ENCODE measurements at places on chromosomes 4 and X.

DNA sequence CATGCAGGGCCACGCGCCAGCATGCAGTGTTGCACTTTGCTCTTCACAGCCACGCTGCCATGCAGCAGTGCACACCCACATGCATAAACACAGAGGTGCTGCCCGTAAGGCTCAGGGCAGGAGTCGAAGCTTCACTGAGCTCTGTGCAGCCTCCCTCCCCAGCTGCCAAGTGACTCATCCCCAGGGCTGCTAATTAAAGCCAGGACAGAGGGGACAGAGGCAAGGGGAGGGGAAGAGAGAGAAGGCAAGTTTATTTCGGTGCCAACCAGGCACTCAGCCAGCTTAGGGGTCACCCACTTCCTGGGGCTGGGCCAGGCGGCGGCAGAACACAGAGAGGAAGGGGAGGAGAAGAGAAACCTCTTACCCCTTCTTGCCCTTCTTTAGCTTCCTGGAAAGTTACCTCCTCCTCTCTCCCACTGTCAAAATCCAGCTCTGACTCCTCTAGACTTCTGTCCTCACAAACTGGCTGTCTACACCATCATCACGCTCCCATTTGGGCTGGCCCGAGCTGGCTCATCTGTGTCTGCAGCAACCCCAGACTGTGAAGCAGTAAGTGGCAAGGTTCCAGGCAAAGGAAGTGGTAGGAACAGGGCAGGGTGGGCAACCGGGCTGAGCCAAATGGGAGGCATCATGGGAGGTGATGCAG is 6.2 kb upstream of the IQSEC2 start:
- peak; percentile 57 for DNase-seq

DNA sequence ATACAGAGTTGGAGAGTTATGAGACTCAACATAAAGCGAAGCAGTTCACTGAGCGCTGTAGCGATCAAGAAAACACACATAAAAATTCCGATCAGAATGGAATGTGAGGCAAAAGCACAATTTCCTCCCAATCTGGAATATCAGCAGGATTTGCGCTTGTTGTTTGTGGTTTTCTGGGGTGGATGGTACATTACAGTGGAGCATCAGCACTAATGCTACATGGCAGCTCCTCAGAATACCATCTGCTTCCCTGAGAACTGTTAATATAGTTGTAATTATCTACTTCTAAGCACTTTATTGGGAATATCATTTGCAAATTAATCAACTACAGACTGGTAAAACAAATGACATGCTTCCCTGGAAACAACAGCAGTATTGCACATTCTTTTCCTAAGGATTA is 324.1 kb upstream of the PPARGC1A start:
- DNase-seq = no peak

GRCh38 chr4:37679301-37679700 is 6.9 kb downstream of the RELL1 start:
- no peak for DNase-seq

GRCh38 chr4:52483186-52483890 is 175.8 kb downstream of the USP46 start:
- no peak for DNase-seq

DNA sequence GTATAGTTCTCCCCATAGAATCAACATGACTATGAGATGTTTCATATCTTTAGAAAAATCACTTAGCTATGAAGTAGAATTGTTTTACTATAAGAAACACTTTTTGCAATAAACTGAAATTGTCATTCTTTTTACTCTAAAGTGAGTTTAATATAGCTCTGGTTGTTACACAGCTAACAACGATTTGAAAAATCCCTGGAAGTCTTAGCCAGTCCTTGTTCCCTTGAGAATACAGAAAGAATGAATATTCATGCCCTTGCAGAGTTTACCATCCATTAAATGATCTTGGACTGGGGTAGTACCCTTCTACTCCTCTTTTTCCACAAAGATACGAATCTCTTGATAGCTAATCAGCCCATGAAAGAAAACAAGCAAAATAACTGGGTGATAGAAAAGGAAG is 141.8 kb downstream of the JADE1 start:
- DNase-seq = no peak

GRCh38 chr4:145218251-145218650 is 37.9 kb upstream of the OTUD4 start:
- DNase-seq = no peak

DNA sequence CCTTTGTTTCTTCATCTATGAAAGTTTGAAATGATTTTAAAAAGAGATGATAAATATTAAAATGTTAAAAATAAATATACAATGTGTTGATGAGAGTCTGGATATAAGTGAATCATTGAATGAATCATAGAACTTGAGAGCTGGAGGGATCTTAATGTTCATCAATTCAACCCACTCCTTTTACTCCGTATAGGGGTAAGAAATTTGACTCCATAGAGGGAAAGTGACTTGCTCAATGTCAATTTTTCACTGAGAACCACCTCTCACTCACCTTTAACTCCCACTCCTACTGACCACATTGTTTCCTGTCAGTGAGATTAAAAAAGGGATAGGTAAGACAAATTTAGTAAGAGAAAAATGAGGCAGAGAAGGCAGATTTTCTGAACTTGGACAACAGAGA is 557.2 kb upstream of the GRIA3 start:
- no peak for DNase-seq

GRCh38 chr4:54548831-54549460 is 108.8 kb upstream of the KIT start:
- no peak for DNase-seq

DNA sequence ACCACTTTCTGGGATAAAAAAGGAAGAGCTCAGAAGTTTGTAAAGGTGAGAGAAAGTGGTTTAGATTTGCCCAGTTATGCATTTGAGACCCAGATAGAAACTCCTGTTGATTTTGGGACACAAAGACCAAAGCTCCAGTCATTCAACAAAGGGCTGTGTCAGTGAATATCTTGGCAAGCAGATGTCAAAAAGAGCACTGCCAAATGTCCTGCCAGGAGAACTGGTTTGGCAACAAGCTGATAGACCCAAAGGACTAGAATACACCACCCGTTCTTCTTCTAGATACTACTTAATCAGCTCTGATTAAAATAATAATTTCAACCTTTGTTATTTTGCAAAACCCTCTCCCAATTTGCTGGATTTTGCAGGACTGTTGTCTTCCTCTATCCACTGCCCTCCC is 121.4 kb downstream of the NHS start:
- DNase-seq = no peak

GRCh38 chr4:173357939-173358338 is 12.8 kb upstream of the SAP30 start:
- no peak for DNase-seq

GRCh38 chr4:185580699-185581098 is 45.4 kb upstream of the PDLIM3 start:
- DNase-seq = no peak

DNA sequence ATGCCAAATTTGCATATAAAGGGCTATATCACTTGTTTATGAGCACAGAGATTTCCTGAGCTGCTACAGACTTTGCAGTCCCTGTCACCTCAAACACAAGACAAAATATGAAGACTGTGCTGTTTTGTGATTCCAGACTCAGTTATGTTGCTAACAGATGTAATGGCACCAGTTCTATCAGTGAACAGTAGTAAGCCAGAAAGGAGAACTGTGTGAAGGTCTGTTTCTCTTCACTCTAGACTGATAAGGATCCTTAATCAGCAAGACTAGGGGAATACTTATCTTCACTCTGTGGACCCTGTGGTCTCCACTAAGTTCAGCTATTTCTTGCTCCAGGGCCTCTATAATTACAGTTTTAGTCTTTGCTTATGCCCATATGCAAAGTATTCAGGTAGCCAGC is 82.7 kb downstream of the ANXA5 start:
- no peak for DNase-seq

- no peak for DNase-seq
These were observed 124.1 kb upstream of the TBL1X start for GRCh38 chrX:9340598-9341290.

- DNase-seq = no peak
These were observed 56.2 kb upstream of the CCDC160 start for GRCh38 chrX:134180601-134181274.

GRCh38 chrX:149638860-149639259 is 7.3 kb upstream of the TMEM185A start:
- no peak for DNase-seq

DNA sequence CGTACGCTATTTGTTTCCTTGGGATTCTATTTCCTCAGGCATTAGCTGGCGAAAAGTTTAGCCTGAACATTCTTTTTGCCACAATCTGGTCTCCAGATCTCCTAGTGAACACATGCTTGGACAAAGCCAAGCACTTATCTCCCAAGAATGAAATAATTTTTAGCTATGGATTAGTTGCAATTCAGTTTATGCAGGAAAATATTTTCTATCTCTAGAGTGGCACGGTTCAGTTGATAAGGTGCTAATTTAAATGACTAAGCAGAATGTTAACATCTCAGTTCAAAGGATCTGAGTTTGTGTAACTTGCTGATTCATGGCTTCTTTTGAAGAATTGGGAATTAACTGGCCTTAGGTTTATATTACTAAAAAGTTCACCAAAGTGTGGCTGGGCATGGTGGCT is 58.1 kb upstream of the JADE1 start:
- DNase-seq = no peak

- no peak for DNase-seq
These were observed 110.6 kb downstream of the SH3KBP1 start for GRCh38 chrX:19776753-19777152.

- DNase-seq = no peak
These were observed 26.7 kb upstream of the TBC1D19 start for GRCh38 chr4:26557164-26557563.

DNA sequence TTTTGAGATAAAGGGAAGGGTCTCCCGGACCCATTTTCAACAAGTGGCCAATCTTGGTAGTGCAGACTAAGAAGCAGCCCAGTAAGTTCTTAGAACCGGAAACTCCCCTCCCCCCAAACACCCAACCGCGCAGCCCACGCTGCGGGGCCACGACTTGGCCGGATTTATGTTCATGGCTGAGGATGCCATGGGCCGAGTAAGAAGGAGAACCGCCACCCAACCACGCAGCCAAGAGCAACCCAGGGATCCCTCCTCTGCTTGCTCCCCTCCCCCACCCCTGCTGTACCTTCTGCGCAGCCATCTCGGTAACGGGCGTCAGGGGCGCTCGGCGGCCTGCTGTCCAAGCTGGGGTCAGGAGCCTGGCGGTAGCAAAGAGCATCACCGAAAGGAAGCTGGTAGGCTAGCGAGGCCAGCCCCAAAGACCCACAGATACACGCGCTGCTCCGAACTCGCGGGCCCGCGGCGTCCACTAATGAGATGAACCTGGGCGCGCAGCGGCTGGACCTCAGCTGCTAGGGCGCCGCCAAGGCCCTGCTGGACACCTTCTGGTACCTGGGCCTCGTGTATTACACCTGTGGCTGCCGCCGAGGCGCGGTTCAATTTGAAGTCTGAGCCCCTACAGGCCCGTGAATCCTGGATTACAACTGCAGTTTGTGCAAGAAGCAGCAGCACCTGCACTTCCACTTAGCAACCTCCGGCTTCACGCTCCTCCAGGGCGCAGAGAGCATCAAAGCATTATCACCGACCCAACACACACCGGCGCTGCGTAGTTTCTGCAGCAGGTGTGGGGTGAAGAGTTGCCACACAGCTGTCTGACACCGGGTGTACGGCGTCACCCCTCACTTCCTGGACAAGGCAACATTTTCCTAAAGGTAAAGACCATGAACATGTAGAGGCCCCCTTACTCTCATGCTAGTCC is 63.4 kb downstream of the NUDT10 start:
- DNase-seq = peak; percentile 52

DNA sequence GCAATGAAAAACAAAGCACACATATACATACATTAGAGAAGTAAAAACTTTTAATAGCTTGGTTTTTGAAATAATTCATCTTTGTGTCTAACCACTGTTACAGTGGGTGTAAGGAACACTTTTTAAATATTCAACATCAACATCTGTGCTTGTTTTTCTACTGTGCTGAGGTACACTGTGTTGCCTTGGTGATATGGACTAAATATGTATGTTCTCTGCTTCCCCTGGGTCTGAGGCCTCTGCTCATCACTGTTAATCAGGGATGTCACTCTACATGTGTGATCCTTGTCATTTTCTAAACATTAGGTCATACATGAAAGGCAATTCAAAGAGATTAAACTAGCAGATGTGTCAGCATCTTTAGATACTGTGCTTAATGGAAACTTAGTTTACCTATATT is 10.9 kb downstream of the MCTS1 start:
- DNase-seq = no peak

DNA sequence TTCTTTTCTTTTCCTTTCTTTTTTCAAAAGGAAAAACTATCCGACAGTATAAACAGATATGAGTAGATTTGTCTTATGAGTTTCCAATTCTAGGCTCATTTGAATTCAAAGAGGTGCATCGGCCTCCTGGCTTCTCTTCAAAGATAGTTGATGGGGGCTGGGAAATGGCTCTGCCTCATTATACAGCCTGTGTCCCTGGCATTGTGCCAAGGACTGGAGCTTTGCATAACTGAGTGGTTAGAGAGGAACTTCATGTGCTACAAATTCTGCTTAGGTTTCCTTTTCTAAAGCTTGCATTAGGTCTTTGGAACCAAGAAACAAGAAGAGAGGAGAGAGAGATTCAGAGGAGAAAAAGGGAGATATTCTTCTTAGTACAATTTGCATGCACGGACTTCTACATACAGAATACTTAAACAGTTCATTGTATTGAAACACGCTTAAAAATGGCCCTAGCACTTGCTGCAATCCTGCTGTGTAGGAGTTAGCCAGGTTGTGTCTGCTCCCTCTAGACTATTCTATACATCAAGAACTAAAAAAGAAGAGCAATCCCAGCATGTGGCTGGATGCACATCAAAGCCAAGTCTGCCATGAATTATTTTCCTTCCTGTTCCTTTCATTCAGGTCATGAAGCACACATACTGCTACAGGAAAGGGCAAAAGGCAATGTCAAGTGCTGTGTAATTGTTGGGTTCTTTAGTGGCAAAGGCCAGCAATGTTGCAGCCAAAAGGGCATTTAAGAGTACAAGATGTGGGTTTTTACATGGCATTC is 70.9 kb downstream of the INTS12 start:
- DNase-seq = no peak

- DNase-seq = no peak
These were observed 512.5 kb upstream of the SLIT2 start for GRCh38 chr4:19739101-19739651.

GRCh38 chrX:12758291-12758690 is 32.9 kb upstream of the PRPS2 start:
- no peak for DNase-seq

- no peak for DNase-seq
These were observed 33.4 kb upstream of the SRD5A3 start for GRCh38 chr4:55312489-55313101.

DNA sequence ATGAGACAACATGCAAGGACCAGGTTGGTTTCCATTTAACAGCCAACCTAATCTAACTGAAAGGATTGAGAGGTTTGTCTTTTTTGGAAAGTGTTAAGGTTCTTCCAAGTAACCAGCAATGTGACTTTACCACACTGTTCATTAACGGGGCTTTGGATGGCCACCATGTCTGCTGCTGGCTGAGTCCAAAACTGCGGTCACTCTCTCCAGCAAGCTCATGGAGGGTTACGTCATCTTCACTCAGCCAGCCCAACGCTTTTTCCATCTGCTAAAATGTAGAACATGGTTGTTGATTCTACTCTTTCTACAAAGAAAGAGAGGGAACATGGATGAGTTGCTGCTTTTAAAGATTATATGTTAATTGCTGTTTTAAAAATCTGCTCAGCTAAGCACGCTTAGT is 11.0 kb downstream of the PKD2 start:
- peak; percentile 10 for DNase-seq
